ENCODE measurements at places on chromosomes 13 and 19. TPM values are rescaled to one million over a fixed set of nuclear protein-coding genes. Genes with fewer than 3 reads are reported as not detected.
A peak's percentile ranks its signal among the peaks of the same experiment; 100 is the strongest.

- DNase-seq: no peak
Observed at GRCh38 chr13:26053418-26053980, 1.7 kb upstream of the SHISA2 start.

FBXO27 gene
- 10.3 TPM for polyA plus RNA-seq

DNA sequence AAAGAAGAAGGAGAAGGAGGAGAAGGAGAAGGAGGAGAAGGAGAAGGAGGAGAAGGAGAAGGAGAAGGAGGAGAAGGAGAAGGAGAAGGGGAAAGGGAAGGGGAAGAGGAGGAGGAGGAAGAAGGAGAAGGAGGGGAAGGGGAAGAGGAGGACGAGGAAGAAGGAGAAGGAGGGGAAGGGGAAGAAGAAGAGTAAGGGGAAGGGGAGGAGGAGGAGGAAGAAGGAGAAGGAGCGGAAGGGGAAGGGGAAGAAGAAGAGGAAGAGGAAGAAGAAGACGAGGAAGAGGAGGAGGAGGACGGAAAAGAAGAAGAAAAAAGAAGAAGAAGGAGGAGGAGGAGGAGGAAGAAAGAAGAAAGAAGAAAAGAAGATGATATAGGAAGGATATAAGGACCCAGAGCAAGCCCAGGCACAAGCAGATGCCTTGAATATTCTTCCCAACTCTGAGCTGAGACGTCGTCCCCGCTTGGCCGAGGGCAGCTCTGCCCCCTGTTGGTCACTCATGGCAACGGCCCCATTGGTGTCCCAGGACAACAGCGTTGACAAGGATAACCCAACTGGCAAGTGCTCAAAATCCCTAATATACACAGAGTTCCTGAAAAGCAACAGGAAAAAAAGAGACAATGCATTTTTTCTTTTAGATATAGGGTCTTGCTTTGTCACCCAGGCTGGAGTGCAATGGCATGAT, 30.6 kb upstream of the IGSF23 start:
- no peak for DNase-seq

- DNase-seq: peak; percentile 43
Observed at GRCh38 chr13:101785858-101786257, 333.4 kb downstream of the ITGBL1 start.

TICAM1 gene
- polyA plus RNA-seq: 20.5 TPM

DNA sequence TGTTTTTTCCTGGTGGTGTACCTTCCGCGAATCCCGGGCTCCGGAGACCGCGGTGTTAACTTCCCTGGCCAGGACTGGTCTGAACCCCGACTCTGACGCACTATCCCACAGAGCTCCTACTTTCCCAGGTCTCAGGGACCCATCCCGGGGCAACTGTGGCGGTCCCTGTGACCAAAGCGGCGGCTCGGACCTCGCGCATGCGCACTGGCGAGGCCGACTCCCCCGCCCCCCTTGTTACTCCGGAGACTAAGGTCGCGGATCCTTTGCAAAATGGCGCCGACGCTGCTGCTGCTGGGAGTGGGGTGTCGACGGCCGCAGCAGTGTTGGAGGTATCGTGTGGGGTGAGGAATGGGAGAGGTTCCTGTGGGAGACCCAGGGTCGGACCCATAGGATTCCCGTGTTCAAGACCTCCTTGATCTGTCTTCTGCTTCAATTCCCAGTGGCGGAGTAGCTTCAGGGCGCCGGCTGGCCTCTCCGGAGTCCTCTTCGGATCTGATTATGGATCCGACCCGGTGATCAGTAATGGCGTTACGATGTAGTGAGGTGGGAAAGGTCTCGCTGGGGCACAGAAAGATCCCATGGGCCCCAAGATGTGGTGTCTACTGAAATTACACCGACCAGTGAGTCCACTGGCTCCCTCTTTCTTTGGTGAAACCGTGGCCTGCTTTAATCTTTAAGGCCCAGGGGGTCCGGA, 66.6 kb upstream of the ZNF527 start:
- peak; percentile 41 for DNase-seq

- DNase-seq: no peak
Observed at GRCh38 chr19:14339741-14340140, 41.5 kb upstream of the ADGRE5 start.

CD22 gene
- polyA plus RNA-seq: 1.9 TPM

GRCh38 chr19:6048348-6048747, 62.0 kb downstream of the RFX2 start:
- DNase-seq: no peak

PRKCG gene
- 0.68 TPM for polyA plus RNA-seq

FGF14 gene
- 0.96 TPM for polyA plus RNA-seq

- DNase-seq: no peak
Observed at GRCh38 chr13:32225481-32225931, 89.7 kb downstream of the ZAR1L start.

GRCh38 chr13:48851707-48852106, 124.0 kb upstream of the FNDC3A start:
- no peak for DNase-seq

- DNase-seq: no peak
Observed at GRCh38 chr13:44746690-44747089, 170.6 kb upstream of the TSC22D1 start.

GRCh38 chr19:55460670-55461258, 678 bp downstream of the ISOC2 start:
- DNase-seq: peak; percentile 91

- no peak for DNase-seq
Observed at GRCh38 chr19:41195675-41196497, 2.9 kb downstream of the CYP2S1 start.

GRCh38 chr19:4352701-4353121, 9.3 kb downstream of the MPND start:
- DNase-seq: peak; percentile 83

MYPOP gene
- polyA plus RNA-seq: 2.5 TPM

IL17D gene
- 12.3 TPM for polyA plus RNA-seq

SLC1A6 gene
- 4.6 TPM for polyA plus RNA-seq

- no peak for DNase-seq
Observed at GRCh38 chr13:60838581-60838980, 441.6 kb downstream of the TDRD3 start.

DNA sequence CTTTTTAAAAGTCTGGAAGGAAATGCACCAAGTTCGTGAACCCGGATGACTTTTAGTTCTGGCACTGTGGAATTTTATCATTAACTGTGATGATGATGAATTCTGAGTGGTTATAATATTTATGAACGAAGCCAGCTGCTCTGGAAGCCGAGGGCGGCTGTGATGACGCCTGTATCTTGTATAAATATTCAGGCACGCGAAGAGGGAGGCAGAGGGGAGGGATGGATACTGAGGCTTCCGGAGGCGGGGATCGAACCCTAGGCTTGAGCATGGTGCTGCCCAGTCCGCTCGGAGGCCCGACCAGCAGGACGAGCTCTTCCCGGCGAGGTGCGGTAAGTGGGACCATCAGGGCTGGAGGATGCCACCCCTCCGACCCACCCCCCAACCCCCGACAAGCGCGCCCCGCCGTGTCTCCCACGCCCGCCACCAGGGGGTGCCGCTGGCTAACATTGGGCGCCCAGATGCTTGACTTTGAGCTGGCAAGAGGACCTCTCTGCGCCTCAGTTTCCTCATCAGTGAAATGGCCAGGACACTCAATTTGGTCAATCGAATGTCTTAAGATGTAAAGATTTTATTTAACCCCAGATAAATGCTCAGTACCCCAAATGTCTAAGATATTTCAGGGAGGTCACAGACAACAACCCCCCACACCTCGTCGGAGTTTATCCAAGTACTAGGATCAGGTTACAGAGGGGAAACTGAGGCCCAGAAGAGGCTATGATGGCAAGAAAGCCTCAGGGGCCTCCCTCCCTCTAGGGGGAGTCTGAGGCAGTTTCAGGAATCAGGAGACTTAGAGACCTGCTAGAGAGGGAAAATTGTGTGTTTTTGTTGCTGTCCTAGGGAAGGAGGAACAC, 4.5 kb upstream of the RAB3A start:
- DNase-seq: no peak

- DNase-seq: no peak
Observed at GRCh38 chr13:33206425-33206824, 79.1 kb downstream of the STARD13 start.

DNA sequence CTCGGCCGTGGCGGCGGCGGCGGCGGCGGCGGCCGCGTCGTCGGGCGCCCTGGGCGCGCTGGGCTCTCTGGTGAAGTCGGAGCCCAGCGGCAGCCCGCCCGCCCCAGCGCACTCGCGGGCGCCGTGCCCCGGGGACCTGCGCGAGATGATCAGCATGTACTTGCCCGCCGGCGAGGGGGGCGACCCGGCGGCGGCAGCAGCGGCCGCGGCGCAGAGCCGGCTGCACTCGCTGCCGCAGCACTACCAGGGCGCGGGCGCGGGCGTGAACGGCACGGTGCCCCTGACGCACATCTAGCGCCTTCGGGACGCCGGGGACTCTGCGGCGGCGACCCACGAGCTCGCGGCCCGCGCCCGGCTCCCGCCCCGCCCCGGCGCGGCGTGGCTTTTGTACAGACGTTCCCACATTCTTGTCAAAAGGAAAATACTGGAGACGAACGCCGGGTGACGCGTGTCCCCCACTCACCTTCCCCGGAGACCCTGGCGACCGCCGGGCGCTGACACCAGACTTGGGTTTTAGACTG, 1.7 kb downstream of the SOX1 start:
- no peak for DNase-seq

GRCh38 chr19:4477034-4477801, 5.1 kb downstream of the HDGFL2 start:
- no peak for DNase-seq

DNA sequence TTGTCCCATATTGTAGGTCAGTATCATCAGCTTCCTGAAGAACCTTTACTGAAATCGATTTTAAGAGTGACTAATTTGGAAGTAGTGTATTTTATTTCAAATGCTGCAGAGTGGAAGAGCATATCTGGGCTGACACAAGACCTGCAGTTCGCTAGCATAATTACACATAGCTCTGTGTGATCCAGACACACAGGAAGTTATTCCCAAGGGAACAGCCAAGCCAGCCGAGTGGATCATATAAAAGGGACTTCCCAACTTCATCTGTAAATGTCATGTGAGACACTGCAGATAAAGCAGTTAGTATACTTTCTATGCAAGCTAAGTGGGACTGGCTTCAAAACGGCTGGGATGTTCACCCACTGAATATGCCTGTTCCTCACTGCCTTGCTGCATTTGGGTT, 760.4 kb downstream of the SLITRK1 start:
- DNase-seq: no peak

C13orf42 gene
- polyA plus RNA-seq: not detected

DNA sequence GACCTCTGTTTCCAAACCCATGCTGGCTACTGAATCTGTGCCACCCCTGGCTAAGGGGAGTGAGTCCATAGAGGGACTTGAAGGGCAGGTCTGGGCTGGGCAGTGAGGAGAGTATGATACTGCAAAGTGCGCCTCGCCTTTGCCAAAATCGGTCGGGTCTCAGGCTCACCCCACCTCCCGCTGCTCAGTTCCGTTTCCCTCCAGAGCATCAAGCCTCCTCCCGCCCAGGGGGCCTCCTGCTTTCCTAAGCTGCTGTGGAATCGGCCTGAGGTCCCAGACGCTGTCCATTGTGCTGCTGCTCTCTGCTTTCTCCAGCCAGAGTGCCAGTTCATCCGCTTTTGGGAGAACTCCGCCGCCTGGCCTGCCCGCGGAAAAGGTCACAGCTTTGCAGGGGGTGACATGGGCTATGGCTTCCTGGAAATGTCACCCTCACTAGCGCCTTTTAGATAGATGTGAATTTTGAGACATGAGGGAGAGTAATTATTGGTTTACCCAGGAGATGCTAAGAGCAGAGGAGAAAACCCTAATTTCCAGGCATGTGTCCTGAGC, 1418.4 kb downstream of the UQCRFS1 start:
- peak; percentile 57 for DNase-seq

DNA sequence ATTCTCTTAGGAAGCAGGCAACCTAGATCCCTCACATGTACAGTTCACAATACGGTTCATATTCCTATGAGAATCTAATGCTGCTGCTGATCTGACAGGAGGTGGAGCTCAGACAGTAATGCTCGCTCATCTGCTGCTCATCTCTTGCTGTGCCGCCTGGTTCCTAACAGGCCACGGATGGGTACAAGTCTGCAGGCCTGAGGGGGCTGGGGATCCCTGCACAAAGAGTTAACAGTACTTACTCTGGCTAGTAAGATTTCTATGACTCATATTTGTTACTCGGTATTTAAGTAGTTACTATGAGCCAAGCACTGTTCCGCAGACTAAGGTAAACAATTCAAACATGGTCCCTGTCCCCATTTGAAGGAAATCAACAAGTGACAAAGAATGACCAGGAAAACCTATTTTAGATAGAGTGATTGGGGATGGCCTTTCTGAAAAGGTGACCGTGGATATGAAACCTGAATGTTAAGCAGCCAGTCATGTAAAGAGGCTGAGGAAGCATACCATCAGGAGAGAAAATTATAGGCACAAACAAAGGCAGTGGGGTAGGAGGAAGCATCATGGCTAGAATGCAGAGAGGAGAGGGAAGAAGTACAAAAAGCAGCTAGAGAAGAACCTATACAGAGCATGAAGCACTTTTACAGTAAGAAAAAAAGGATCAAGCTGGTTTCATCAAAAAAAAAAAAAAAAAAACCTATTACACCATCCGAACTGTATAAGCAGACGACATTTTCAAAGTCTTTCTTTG, 20.6 kb upstream of the WBP4 start:
- DNase-seq: no peak

DNA sequence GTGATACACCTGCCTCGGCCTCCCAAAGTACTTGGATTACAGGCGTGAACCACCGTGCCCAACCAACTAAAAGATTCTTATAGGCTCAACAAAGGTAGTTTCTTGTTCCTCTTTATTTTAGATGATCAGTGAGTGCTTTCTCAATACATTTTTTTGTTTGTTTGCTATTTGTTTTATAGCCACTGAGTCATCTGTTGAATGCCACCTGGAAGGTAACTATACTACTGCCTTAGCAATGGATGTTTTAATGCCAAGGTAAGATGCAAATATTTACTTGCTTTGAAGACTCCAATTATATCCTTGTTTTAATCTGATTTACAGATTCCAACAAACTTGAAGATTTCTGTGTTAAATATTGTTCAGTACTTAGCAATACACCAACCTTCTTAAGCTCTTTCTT, 2807.4 kb upstream of the PCDH20 start:
- DNase-seq: no peak

DNA sequence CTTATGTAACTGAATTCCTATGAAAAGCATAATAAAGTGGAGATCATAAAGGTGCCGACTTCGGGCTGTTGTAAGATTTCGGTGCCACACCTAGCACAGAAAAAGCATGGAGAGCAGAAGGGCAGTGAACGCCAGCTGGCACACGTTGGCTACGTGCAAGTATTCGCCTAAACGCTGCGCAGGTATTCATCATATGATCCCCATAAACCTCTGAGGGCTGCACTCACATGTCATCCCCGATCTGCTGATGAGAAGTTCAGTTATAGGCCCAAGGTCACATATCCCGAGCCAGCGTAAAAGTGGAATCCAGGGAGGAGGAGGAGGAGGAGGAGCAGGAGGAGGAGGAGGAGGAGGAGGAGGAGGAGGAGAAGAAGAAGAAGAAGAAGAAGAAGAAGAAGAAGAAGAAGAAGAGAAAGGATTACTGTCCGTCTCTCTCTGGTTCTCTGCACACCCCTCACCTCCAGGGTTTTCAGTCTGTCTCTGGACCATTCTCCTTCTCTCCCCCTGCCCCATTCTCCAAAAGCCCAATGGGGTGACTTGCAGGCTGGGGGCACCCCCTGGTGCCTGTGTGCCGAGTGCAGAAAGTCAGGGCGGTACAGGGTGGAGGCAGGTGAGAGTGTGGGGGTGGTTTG, 18.6 kb upstream of the CYP2S1 start:
- no peak for DNase-seq
